ENCODE measurements at places on chromosomes 2 and 18.

DNA sequence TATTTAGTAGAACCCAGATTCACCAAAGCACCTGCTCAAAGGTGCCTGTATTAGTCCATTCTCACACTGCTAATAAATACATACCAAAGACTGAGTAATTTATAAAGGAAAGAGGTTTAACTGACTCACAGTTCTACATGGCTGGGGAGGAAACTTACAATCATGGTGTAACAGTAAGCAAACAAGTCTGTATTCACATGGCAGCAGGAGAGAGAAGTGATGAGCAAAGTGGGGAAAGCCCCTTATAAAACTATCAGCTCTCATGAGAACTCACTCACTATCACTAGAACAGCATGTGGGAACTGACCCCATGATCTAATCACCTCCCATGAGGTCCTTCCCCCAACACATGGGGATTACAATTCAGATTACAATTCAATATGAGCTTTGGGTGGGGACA, 28.0 kb upstream of the DDX18 start:
- no peak for DNase-seq

DNA sequence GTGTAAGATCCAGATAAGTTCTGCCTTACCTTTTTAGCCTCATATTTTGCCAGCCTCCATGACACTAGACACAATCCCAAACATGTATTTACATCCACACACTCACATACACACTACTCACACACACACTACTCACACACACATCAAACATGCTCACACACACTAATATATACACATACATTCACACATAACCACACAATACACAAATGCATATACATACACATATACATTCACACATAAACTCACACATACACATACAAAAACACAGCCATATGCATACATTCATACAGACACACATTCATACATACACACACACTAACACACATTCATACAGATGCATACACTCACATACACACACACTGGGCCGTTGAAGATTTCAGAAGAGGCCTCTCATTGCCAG, 109.5 kb downstream of the MAIP1 start:
- DNase-seq, result no peak

GRCh38 chr2:223000872-223001796, 50.9 kb upstream of the KCNE4 start:
- DNase-seq, result no peak

DNA sequence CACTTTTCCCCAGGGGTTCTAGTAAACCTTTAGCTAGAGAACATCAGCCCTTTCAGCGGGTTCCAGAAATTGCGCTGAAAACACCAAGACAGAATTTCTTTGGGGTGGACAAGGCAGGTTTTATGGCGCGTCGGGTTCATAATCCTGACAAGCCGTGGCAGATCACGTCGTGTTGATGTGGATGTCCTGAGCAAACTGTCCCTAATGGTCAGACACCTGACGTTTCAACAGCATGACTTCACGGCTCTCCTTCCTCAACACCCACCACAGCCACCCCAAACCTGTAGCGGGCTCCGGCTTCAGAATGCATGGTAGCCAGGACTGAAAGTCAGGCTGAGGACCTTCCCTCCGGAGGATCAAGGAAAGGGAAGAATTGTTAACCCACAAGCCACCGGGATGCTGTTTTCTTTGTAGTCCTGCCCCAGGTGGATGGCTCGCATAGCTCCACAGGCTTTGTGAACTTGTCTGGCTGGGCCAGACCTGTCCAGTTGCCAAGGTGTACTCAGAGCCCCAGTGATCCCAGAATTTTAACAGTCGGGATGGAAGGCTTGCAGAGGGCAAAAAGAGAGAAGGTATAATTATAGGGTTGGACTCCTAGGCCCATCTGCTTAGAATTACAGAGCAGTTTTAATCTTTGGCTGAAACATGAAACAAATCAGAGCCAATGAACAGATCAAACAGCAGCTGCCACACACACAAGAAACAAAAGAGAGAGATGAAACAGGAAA, 1.5 kb downstream of the APCDD1 start:
- DNase-seq, result no peak

GRCh38 chr2:144015655-144016245, 504.2 kb downstream of the ZEB2 start:
- peak; percentile 95 for DNase-seq

- no peak for DNase-seq
Observed at GRCh38 chr18:37443325-37444055, 122.1 kb downstream of the CELF4 start.

- DNase-seq, result no peak
Observed at GRCh38 chr2:5391362-5391761, 300.8 kb upstream of the SOX11 start.

DNA sequence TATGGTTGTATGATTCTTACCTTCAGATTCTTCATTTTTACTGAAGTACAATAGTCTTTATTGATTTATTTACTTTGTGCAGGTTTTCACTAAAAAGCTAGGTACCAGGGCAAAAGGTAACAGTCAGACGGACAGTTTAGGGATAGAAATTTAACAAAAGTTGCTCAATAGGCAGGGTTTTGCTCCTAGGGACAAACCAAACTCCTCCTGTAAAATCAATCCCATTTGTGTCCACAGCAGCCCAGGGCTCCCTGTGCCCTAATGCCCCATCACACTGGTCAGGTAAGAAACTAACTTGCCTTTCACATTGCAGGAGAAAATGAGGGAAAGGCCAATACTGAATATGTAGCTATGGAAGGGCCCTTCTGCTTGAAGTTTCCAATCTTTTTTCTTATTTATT, 410.9 kb downstream of the EPHA4 start:
- no peak for DNase-seq

DNA sequence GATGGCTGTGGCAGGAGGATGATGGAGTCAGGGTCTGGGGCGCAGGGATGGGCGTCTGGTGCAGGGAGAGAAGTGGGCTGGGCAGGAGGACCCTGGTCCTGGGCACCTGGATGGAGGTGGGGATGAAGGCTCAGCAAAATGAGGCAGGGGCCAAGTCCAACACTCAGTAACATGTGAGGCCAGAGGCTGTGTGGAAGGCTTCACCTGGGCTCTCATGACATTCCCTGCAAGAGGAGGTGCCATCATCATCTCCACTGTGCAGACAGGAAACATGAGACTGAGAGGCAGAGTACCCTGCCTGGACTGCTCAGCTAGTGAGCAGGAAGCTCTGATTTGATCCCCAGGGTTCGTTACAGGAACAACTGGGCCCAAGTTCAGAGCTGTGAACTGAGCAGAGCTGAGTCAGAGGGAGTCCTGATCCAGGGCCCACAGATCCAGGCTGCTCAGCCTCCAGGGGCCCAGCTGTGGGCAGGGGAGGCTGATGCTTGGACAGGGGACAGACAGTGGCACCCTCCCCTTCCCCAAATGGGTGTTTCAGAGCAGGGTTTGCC, 36.9 kb downstream of the HJURP start:
- DNase-seq, result peak; percentile 40

DNA sequence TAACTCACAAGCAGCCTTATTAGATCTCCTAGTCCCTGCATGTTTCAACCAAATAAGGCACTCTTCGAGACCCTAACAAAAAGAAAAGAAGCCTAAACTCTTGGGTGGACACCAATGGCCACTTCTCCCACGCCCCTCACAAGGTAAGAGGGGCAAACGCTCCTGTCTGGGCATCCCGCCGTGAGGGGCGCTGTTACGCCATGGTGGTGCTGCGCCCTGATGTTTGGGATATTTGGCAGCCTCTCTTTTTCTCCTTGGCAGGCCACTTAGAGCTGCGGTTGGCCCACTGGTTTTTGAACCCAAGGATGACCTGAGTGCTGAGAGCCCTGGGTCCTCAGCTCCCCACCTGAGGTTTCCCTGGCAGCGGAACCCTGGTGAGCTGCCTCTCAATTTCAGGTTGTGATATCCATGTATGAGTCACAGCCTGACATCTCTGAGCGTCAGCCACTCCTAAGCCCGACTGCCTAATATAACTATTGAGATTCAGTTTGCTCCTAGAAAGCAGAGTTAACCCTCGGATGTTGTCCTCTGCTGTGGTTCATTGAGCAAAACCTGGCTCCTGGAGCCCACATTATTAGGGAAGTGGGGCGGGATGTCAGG, 103.3 kb downstream of the COL6A3 start:
- peak; percentile 44 for DNase-seq

DNA sequence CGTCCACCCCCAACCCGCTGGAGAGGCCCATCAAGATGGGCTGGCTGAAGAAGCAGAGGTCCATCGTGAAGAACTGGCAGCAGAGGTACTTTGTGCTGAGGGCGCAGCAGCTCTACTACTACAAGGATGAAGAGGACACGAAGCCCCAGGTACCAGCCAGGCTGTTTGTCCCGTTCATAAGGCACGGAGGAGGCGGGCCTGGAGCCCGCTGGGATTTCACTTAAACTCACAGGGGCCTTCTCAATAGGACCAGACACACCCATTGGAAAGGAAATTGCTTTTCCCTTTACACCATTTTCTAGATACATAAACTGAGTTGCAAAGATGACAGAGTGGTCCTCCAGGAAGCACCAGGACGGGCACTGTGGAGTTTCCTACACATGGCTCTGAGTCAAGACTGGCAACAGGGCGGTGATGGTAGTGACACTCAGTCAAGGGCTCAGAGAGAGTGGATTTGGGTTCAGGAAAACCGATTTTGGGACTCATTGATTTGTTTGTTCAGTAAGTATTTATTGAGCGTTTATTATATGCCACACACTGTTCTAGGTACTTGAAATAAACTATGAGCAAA, 40.7 kb downstream of the ARHGAP25 start:
- no peak for DNase-seq

DNA sequence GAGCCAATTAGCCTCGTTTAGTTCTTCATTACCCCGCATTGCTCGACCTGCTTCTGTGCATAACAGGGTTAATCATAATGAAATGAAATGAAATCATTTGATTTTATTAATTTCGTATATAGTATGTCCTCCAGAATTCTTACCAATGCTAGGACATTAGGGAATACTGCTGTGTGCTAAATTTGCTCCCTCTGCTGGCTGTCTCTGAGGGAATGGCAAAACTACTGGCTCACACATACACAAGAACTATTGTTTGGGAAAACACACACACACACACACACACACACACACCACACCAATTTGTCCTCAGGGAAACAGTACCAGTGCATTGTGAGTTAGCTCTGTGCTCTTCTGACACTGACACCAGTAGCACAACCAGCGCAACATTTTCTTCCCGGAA, 273.3 kb upstream of the TCF4 start:
- DNase-seq, result peak; percentile 61

- DNase-seq, result peak; percentile 36
Observed at GRCh38 chr2:38526195-38526594, 76.5 kb downstream of the HNRNPLL start.

DNA sequence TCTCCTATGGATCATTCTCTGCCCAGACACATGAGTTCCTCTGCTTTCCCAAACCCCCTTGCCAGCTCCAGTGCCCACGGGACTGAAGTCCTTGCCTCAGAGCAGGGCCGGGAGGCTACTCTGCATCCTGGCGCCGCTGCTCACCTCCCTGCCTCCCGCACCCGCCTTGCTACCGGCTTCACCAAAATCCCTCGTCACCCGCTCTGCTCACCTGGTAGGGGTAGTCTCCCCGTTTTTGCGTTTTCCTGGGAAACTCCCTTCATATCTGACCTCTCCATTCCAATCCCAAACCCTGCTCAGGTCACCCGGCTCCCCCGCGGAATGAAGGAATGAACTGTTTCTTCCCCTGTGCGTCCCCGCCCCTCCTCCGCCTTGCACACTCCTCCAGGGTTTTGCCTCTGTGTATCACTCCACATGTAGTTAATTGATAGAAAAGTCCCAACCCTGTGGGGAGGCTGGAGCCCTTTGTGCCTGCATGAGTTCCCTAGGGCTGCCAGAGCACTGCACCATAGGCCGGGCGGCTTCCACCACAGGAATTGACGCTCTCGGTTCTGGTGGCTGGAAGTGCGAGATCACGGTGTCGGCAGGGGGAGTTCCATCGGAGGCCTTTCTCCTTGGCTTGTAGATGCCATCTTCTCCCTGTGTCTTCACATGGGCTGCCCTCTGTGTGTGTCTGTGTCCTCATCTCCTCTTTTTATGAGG, 2.0 kb upstream of the DGKD start:
- no peak for DNase-seq

DNA sequence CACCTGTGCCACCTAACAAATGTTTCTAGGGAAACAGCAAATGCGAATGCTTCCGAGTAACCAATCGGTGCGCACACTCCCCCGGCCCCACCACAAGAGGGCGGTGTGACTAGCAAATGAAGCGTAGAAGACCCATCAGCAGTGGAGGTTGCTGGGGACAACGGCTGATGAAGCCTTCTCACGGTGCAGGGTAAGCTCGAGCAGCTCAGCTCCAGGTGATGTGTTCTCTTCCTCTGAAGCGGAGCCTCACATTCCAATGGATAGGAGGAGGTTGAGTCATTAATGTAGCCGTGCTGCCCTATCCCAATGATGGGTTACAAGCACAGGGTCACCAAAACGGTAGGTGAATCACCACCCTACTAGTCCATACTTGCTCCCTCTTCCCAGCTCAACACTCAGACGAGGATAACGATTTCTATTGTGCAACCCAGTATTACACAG, 127.6 kb upstream of the TWIST2 start:
- DNase-seq, result peak; percentile 65

- no peak for DNase-seq
Observed at GRCh38 chr2:27914805-27915175, 24.3 kb downstream of the BABAM2 start.

GRCh38 chr2:132420816-132421805, 4.5 kb downstream of the GPR39 start:
- DNase-seq, result no peak

- DNase-seq, result peak; percentile 78
Observed at GRCh38 chr2:218805627-218806026, 23.7 kb downstream of the CYP27A1 start.

- DNase-seq, result no peak
Observed at GRCh38 chr2:240467149-240467642, 31.7 kb downstream of the GPC1 start.

DNA sequence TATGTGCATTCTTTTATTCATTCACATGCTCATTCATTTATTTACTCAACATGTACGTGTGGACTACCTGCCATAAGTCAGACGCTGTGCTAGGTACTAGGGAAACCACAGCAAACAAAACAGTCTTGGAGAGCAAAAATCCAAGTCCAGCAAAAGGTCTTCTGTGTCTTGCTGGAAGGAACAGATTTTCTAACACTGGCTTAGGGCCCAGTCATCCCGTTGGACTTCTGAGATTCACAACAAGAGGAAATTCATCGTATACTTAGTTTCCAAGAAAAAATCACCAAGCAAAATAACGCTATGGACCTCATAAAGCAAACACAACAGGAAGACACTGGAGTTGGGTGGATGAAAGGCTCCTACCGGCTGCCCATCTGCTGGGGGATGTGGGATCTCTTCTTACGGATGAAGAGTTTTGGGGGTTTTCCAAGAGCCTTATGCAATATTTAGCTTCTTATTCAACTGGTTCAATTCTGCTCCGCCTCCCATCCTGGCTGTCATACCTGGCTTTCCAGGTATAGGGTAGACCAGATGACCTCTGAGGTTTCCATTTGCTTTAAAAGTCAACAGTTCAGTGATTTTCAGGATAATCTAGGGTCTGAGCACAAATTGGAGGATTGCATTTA, 262.7 kb downstream of the HAUS1 start:
- DNase-seq, result no peak

DNA sequence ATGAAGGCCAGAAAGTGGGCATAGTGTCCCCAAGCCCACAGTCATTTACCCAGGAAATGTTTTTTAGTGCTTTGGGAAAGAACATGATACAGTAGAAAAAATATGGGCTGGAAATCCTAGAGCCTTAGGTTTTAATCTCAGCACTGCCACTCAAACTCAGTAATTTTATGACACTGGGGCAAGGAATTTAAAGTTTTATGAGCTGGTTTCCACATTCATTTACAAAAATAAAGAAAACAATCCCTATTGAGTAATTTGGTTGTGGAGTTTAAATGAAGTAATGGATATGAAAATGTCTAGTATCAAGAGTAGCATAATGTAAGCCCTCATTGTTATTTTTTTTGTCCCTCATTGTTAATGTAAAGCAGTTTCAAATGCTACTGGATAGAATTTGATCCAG, 51.5 kb upstream of the FRZB start:
- DNase-seq, result peak; percentile 78
